ENCODE measurements at places on chromosomes 5 and 9.

DNA sequence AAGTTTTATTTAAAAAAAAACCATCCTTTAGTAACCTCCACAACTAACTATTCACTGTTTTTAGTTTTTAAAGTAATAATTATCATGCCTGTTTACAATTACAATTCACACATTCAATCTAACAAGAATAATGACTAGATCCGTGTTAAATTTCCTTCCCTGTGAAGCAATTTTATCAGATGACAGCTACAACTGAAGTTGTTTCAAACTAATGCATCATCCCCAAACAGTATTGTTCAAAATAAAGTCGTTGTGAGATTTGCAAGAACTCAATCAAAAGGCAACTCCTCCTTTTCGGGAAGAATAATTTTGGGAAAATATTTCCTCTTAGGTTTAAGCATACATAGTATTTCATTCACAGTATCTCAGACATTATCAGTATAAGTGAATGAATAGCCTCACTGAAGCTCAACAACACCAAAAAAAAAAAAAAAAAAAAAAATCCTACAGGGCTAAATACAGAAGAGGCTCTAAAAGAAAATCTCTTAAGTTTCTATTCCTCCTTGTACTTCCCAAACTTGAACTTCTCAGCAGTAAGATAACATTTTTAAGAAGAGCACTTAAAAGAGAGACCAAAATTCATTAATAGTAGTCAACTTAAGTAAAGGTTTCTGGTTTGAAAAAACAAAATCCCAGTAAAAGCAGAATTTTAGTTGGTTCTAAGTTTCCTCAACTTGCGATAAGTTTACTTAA is 9.4 kb downstream of the C9orf72 start:
- DNase-seq, result no peak

GRCh38 chr5:7047511-7048261 is 334.5 kb downstream of the TENT4A start:
- DNase-seq, result no peak

DNA sequence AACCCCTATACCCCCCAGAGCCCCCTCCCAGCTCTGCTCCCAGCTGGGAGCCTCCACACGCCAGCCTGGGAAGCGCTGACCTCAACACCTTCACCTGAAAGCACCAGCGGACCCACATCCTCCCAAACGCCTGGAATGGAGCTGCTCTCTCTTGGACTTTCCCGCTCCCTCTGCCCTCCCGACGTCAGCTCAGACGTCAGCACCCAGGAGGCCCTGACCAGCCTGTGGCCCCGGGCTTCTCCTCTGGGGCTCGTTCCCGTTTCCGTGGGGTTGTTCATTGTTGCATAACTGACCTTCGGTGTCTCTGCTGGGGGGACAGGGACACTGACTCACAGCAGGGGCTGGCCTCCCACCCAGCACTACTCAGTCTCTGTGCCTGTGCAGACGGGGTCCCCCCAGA is 35.0 kb upstream of the SLC6A3 start:
- DNase-seq, result no peak

GRCh38 chr9:687034-687785 is 154.3 kb upstream of the DMRT1 start:
- no peak for DNase-seq

- no peak for DNase-seq
Measured at GRCh38 chr5:81167544-81167943, 65.6 kb upstream of the CKMT2 start.

DNA sequence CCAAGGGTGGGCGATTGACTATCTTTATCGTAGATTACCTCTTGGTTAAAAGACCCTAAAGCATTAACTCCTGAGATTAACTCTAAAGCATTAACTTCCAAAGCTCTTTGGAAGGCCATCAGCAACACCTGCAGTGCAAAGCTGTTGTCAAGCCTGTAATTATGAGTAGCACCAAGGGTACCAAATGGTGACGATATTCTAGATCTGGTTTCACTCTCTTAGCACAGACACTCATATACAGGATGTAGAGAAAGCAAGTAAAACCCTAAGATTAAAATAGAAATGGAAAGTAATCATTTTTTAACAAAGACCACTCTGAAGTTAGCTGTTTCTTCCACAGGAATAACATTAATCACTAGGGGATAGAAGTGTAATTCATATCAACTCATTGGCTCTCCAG is 29.9 kb upstream of the TNFSF8 start:
- no peak for DNase-seq

GRCh38 chr9:29511680-29512079 is 1938.4 kb upstream of the C9orf72 start:
- DNase-seq, result no peak

DNA sequence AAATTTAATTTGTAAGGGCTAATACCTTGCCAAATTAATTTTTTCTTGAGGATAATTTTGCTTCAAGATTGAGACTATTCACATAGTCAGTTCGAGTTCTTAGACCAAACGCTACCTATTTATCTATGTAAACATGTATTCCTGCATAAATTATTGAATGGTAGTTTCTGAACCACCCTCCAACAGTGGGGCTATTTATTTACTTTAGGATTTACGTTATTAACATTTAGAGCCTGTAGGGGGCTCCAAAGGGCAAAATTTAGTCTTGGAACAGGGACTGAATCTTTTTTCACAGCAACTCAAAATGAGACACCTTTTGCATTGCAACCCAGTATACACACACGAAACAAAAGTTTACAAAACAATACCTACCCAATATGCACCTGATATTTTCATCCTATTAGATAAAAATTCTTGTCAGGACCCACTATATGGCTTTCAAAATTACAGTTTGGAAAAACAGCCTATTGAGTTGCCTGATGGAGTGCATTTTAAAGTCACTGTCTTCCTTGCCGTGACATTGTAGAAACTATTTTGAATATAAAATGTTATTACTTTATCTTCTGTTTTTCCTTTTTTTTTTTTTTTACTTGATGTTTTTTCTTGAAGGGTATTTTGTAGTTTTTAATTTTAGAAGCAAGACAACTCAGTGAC is 47.1 kb upstream of the POU4F3 start:
- DNase-seq, result peak; percentile 68

Measured in CD4-positive, alpha-beta T cell (primary cell).